ENCODE measurements at places on chromosomes 16 and 17.

DNA sequence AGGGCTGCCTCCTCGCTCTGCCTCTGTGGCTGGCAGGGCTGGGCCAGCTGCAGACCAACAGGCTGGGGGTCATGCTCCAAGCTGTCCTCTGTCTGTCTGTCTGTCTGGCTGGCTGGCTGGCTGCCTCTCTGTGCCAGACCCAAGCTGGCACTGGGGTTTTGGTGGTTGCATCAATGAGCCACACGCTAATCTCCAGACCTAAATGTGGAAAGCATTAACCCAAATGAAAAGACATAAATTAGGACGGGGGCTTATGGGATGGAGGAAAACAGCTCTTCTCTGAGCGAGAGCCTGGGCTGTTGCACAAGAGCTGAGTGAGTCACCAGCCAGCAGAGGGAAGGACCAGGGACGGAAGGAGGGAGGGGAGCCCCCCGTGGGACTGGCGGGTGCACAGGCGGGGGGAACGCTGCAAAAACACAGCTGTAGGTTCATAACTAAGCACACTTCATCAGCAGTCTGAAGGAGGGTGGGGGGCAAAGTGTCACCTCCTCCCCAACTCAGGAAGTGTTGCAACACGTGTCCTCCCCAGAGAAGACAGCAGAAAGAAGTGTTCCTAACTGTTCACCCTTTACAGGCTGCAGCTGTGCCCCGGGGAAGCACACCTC is 83.4 kb downstream of the GAS7 start:
- DNase-seq = peak; percentile 60

GRCh38 chr16:88807626-88808453 is 3.9 kb downstream of the APRT start:
- DNase-seq = no peak

- DNase-seq = no peak
These were observed at the start of gene BHLHA9 for GRCh38 chr17:1270210-1271029. Gene BHLHA9 (plus strand): TSS chr17:1270444. CDS start chr17:1270564, 120 bp downstream.

GRCh38 chr17:63086483-63087185 is 120.6 kb downstream of the TANC2 start:
- no peak for DNase-seq

DNA sequence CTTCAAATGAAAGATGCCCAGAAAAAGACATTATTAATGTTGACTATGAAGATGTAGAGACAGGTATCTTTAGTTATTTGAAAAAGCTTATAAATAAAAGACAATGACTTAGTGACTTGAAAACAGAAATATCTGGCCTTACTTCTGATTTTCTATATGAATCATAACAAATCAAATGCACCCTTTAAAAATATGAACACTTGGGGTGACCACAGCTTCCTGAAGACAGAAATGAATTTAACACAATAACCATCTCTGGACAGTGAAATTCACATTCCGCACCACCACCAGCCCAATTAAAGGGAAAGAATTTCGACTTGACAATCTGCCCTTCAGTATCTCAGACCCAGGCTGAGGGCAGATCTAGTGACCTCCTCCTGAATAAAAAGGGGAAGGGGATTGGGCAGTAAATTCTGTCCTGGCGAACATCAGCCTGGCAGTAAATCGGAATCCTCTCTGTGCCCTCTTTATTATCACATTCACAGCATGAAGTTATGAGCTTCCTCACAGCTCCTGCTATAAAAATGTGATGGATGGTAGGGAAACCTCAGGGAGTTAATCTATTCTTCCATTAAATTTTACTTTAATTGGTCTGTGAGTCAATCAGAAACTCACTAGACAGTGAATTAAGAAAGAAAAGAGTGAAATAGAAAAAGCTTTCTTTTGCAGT is 131.5 kb downstream of the SNX11 start:
- DNase-seq = no peak

DNA sequence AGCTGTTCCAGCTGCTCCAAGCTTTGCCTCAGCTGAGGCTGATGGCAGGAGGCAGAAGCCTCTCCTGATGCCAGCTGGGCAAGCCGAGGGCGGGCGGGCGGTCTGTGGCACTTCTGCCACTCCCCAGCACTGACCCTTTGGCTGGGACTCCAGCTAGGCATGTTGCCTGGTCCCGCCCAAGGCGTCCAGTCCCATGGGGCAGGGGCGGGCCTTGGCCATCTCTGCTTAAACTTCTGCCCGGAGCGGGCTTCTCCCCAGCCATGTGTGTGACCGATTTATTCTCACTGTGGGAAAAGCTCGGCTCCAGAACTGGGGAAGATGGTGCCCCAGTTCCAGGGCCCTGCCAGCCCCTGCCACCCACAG is 349.1 kb downstream of the SEC14L1 start:
- no peak for DNase-seq

- no peak for DNase-seq
These were observed 2.5 kb downstream of the PRSS8 start for GRCh38 chr16:31133046-31133501.

DNA sequence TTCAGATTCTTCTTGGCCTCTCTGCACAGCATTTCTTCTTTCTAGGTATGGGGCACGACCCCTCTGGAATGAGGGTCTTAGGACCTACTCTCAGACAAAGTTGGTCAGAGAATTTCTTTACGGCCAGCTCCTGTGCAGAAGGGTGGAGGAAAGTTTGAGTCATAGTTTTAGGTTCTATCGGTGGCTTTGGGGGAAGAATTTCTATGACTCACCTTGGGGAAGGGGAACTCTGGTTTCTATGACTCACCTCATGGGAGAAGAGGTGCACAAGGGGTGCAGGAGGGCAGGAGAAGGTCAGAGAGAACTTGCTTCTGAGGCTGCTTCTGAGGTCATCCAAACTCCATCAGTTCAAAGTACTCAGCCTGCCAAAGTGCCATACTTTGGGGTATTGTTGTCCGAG is 2.5 kb upstream of the ABCC12 start:
- DNase-seq = no peak
